ENCODE measurements at places on chromosomes 12 and 14. TPM values are rescaled to one million over a fixed set of nuclear protein-coding genes. Genes with fewer than 3 reads are reported as not detected.

The LUM gene
- 133 TPM for total RNA-seq

The RAPGEF3 gene
- total RNA-seq: 165 TPM

The SLC17A8 gene
- total RNA-seq: not detected

The STAC3 gene
- not detected for total RNA-seq

The KRT79 gene
- not detected for total RNA-seq

The NFE2 gene
- total RNA-seq: not detected

The KCNA5 gene
- total RNA-seq: 39.1 TPM

The CRADD gene
- not detected for total RNA-seq

The C14orf39 gene
- 7.9 TPM for total RNA-seq

The NDUFB1 gene
- total RNA-seq: 867 TPM

The MGAT4C gene
- total RNA-seq: not detected

The KRT78 gene
- total RNA-seq: not detected

The DPY19L2 gene
- 3.2 TPM for total RNA-seq

The PLEKHD1 gene
- not detected for total RNA-seq

The RBP5 gene
- total RNA-seq: 0.96 TPM

The DIO2 gene
- 17.8 TPM for total RNA-seq

The YEATS4 gene
- total RNA-seq: 4.3 TPM

The ANHX gene
- total RNA-seq: not detected

DNA sequence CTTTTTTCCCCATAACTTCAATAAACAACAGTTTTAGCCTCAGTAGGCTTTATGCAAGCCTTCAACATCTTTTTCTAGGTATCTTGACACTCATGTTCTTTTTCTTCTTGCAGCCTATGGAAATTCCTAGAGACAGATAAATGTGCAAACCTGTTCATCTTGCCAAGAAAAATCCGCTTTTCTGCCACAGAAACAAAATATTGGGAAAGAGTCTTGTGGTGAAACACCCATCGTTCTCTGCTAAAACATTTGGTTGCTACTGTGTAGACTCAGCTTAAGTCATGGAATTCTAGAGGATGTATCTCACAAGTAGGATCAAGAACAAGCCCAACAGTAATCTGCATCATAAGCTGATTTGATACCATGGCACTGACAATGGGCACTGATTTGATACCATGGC is 295.9 kb downstream of the ZFP36L1 start:
- DNase-seq: no peak

DNA sequence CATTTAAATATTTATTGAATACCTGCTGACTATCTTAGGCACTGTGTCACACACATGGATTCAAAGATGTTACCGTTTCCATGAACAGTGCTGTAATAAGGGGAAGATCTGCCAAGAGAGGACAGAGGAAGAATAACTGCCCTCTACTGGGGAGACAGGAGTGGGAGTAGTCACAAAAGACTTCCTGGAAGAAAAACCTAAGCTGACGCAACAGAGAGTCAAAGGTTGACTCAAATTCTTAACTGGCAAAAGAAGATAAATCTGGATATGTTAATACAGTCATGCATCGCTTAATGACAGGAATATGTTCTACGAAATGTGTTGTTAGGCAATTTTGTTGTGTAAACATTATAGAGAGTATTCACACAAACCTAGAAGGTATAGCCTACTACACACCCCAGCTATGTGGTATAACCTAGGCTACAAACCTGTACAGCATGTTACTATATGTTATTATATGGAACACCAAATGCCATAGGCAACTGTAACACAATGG is 51.5 kb downstream of the DCAF5 start:
- no peak for DNase-seq

- no peak for DNase-seq
These were observed 183.1 kb upstream of the FBXO33 start for GRCh38 chr14:39615352-39615751.

GRCh38 chr12:14426792-14427191 is 61.3 kb downstream of the ATF7IP start:
- DNase-seq: no peak

DNA sequence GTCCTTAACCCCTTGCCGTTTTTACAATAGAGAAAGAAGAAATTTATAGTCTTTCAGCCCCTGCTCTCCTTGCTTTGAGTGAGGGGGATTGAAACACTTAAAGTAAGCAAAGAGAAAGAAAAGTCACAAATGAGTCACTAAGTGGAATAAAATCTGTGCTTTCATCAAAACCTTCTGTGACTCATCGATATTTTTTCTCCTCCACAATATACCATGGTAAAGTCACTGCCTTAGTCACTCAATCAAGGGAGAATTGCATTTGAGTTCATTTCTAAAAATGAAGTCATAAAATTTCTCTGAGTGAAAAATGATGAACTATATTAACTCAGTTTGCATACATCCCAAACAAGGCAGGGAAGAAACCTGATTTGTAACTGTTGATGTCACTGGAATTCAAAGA is 470.3 kb downstream of the FOXG1 start:
- DNase-seq: no peak

DNA sequence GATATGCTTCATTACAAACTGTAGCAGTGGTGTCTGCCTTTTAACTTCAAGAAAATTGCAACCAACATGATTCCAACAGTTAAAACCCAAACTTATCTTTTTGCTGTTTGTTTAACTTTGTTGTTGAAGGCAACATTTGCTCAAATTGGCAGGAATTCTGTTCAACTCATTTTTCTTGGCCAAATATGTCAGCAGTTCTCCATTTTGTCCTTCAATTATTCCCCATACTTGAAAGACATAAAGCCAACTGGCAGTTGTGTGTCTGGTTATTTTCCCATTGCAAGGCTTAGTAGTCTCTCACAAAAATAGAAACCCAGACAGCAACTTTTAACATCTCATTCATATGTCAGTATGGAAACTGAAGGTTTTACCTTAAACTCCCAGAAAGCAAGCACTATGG is 146.3 kb downstream of the LRIG3 start:
- no peak for DNase-seq

DNA sequence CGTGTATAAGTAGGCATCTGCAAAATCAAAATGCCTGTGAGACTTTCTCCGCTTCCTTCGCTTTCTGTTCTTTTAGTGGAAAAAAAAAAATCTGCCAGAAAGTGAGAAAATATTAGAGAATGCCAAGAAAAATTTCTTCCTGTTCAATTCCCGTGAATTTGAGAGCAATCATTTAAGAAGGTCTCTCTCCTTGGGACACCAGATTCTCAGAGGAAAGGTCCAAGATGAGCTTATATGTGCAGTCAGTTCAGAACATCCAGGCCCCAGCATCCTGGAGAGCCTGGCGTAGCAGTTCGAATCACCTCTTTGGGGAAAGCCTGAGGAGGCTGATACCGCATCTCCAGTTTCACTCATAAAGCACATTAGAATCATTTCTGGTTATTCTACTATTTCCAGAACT is 912.8 kb downstream of the GALC start:
- DNase-seq: no peak

- DNase-seq: peak; percentile 90
These were observed 2.0 kb downstream of the TPI1 start for GRCh38 chr12:6869049-6870021.

- no peak for DNase-seq
These were observed 153.8 kb downstream of the SLC35F4 start for GRCh38 chr14:57712102-57712501.

- no peak for DNase-seq
These were observed 93.8 kb downstream of the NDUFA12 start for GRCh38 chr12:94909663-94910062.

GRCh38 chr14:99207456-99207855 is 64.5 kb downstream of the BCL11B start:
- DNase-seq: no peak

- DNase-seq: peak; percentile 84
These were observed at the start of gene TMTC1 for GRCh38 chr12:29783773-29784666. TSS of gene TMTC1 (minus strand) at chr12:29783942. CDS start at chr12:29783751, 191 bp downstream.

GRCh38 chr12:19689801-19690472 is 250.6 kb downstream of the AEBP2 start:
- DNase-seq: no peak

DNA sequence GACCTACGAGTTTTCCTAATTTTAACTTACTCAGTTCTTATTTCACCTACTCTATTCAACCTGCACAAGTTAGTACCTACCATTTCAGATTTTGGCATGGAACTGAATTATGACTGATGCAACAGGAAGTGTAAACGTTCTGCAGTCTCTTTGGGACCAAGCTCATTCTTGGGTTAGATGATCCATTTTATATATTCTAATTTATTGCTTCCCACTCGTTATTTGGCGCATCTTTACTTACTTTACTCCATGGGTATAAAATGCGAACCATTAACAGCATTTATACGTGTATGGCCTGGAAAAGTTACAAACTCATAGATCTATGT is 1.0 kb upstream of the EML1 start:
- no peak for DNase-seq

GRCh38 chr12:132873724-132874123 is 13.7 kb downstream of the CHFR start:
- no peak for DNase-seq

DNA sequence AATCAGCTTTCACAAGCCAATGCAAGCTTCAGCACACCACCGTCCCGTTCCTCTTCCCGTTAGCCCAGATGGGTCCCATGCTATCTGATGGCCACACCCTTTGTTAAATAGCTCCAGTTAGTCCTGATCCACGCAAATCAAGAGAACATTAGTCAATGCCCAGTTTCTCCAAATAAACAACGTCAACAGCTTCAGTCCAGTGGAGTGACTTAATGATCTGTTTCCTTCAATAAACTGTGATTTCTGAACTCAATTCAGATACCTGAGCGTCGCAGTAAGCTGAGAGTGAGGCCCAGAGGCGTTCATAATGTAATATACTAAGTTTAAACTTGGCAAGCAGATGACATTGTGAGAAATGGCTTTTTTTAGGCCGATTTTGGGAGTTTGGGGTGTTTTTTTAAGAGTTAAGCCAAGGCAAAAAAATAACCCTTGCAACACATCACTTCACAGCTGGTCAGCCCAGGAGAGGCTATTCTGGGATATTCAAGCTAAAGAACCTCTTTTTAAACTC is 112.3 kb downstream of the ZFP36L1 start:
- DNase-seq: no peak

DNA sequence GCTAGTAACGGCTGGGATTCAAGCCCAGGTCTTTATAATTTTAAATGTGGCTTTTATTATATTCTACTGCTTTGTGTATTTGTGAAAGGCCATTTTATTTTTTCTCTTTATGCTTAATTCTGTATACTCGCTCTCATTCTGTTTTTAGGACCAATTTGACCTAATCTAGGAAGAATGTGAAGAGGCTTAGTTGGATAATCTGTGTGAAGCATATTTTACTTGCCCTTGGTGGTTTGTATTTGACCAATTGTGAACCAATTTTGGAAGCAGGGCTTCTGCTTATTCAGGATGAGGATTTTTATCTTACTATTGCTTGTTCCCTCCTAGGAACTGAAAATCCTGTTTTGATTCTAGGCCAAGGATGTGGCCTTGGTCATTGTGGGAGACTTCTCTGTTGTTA is 113.1 kb downstream of the TTC6 start:
- no peak for DNase-seq

- DNase-seq: no peak
These were observed 6.2 kb upstream of the PLEKHH1 start for GRCh38 chr14:67526676-67527459.

- DNase-seq: no peak
These were observed 55.6 kb upstream of the ACTN1 start for GRCh38 chr14:69034612-69035262.

DNA sequence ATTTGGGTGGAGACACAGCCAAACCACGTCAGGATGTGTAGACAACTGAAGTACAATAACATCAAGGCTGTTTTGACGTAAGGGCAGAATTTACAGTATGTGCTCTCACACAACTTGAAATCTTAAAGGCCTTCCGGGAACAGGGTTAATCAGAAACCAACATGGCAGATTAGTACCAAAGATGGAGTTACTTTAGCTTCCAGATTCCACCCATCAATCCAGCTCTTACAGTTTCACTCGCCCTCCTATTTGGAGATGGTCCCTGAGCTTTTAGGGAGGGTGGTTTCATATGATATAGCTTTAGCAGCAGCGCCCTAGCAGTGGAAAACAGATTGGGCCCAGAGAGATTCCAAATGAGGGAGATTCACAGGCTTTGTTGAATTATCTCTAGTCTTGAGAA is 2.0 kb upstream of the XPOT start:
- no peak for DNase-seq

- no peak for DNase-seq
These were observed 1.6 kb downstream of the DPF3 start for GRCh38 chr14:72892103-72892878.

GRCh38 chr14:60163693-60164092 is 1.5 kb downstream of the DHRS7 start:
- DNase-seq: no peak

DNA sequence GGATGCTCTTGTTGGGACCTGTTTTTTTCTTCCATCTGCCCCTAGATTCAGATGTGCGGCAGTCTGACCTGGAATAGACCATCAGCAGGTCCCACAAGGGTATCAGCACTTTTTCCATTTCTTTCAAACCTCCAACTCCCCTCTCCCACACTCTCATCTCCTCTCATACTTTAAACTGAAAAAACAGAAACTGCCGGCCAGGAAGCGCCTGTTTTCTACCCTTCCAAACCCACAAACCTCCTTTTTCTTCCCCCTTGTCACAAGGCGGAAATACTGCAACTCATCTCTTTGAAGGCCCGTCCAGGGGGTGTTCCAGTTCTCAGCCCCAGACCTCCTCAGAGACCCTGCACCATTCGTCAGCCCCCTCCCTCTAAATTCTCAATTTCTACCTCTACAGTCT is 62.5 kb upstream of the FKBP4 start:
- DNase-seq: no peak

GRCh38 chr12:77728018-77728417 is 102.7 kb upstream of the NAV3 start:
- no peak for DNase-seq

DNA sequence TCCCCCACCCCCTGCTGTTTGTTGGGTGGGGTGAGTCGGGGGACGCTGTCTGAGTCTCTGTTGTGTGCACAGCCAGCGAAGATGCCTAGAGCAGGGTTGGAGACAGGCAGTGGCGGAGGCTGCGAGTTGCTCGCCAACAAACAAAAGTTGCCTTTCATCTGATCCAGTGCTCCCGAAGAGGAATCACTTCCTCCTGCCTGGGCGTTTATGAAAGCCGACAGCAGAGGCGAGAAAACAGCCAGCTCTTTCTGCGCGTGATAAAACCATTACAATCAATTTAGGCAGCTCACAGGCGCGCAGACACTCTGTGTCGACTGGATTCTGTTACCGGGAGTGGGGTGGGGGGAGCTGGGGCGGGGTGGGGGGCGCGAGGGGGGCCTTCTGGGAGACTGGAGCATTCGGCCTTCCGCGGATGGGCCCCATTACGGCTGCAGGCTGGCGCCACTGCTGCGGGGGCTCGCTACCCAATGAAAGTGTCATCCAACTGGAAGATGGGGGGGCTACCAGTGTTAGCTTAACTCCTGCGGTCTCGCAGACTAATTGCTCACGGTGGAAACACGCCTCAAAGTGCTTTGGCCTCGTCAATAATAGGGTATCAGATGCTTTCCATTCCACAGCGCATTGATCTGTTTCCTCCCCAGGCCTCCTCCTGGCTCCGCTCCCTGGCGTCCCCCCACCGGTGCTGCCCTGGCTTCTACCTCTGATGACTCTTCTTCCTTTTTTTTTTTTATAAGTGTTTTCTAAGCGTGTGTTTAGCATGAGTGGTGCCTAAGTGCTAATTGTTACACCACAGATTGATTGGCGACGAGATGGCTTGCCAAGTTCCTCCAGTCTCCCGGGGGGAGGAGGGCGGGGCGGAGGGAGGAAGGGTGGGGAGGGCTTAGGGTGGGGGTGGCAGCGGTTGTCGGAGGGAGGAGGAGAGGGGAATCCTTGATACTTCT is 678.4 kb downstream of the MED13L start:
- no peak for DNase-seq

GRCh38 chr14:53591816-53592215 is 364.8 kb downstream of the BMP4 start:
- DNase-seq: no peak

All from ascending aorta (tissue), 2 donors.